NCI-H446 treated with DMSO at 0.1 percent for 48 hours (cell line): ENCODE measurements at places on chromosomes 2 and 18.

GRCh38 chr2:203383038-203383437, 54.8 kb downstream of the ABI2 start:
- DNase-seq: no peak

DNA sequence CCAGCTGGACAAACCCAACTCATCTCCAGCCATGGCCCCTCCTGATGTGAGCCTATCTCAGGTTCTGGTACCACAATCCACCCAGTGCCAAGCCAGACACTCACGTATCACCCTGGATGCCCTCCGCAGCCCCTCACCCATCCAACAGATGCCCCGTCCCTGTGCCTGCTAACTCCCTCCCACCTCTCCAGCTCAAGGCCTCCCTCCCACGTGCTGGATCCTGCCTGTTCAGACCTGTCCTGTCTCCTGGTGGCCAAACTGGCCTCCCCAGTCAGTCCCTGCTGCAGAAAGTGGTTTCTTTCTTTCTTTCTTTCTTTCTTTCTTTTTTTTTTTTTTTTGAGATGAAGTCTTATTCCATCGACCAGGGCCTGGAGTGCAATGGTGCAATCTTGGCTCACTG, 86.2 kb downstream of the RRM2 start:
- DNase-seq: peak; percentile 90

DNA sequence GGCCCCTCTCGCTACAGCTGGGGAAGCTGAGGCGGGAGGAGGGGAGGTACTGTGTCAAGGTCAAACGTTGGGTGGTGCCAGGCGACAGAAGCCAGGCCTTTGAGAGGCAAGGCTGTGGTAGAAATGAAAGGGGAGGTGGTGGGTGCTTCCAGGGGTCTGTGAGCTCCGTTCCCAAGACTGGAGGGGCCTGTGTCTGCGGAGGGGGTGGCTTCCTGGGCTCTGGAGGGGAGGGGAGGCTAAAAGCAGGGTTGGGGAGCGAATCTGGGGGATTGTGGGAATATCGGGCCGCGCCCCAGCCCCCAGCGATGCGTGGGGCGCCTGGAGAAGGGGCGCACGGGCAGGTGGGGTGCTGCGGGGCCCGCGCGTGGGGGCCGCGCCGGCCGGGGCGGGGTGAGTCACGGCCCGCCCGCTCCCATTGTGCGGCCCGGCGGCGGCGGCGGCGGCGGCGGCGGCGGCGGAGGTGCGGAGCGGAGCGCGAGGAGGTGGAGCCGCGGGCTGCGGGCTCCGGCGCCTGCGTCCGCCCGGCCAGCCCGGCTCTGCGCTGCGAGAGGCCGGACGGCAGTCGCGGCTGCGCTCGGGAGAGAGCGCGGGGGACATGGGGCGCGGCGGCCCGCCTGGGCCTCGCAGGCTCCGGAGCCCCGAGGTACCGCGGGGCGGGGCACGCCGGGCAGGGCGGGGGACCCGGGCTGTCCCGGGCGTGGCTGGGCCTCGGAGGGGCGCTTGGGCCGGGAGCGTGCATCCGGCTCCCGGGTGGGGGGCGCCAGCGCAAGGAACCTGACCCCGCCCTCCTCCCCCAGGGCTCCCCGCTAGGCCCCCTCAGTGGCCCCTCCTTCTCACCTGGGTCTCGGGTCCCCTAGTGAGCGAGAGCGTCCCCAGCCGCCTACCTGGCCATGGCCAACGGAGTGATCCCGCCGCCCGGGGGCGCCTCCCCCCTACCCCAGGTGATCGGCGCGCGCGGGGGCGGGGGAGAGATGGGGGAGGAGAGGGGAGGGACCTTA, at the start of gene SLC4A3:
Gene SLC4A3, plus strand, starts transcription at position 528 of the 998 bp plus-strand sequence. Its CDS starts 363 bp downstream, at position 891.
- DNase-seq: no peak

DNA sequence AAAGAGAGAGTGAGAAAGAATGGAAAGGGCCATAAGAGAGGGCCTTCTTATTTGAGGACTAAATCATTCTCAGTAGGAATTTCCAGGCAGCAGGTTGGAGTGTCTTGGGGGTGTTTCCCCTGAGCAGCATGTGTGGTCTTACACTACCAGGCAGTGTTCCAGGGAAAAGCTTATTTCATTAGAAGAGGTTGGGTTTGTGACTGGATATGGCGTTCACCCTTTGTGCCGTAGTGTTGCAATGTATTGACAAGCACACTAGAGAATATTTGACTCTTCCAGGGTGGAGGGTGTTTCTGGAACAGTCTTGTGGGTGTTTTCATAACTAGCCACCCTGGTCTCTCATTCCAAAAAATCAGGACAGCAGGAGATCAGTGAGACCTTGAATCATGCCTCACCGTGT, 105.5 kb downstream of the NRP2 start:
- no peak for DNase-seq

- DNase-seq: no peak
These were observed 22.9 kb upstream of the TYMS start for GRCh38 chr18:634551-635045.

- DNase-seq: peak; percentile 15
These were observed 523.5 kb upstream of the ZEB2 start for GRCh38 chr2:145043399-145043834.

GRCh38 chr2:196887431-196887830, 39.1 kb downstream of the PGAP1 start:
- no peak for DNase-seq

GRCh38 chr2:220002251-220002650, 374.8 kb downstream of the SLC4A3 start:
- DNase-seq: no peak

- no peak for DNase-seq
These were observed 40.4 kb upstream of the CREG2 start for GRCh38 chr2:101427743-101428142.

DNA sequence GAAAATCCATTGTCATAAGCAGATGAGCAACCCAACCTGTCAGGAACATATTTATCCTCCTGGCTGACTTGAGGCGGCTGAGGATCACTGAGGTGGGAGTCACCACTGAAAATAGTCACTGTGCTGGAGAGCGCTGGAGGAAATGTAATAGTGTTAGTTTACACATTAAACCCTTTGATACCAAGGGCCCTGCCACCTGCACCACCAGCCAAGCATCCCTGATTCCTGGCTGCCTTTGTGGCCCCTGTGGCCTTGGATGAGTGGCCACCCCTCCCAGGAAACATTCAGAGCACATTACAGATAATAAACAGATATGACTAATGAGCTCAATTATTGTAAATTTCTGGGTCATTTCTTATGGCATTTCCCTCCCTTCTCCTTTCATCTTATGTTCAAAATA, 105.9 kb downstream of the LYPD1 start:
- DNase-seq: no peak

- no peak for DNase-seq
These were observed 147.7 kb downstream of the WDPCP start for GRCh38 chr2:63440612-63441011.

DNA sequence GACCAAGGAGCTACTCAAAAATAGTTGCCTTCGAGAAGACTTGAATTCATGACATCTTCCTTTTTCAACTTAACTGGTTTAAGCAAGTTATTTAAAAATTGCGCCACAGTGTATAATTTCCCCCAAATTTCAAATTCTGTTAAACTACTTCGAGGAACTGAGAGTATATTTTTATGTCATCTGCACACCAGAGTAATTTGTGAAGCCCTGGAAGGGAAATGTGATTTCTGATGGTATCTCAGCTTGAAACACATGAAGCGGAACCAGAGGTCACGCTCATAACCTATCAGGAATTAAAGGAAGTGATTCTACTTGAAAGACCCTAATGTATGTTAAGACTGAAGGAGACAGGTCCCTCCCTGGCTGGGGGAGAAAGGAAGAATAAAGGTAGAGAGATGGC, 33.9 kb upstream of the DARS1 start:
- no peak for DNase-seq

DNA sequence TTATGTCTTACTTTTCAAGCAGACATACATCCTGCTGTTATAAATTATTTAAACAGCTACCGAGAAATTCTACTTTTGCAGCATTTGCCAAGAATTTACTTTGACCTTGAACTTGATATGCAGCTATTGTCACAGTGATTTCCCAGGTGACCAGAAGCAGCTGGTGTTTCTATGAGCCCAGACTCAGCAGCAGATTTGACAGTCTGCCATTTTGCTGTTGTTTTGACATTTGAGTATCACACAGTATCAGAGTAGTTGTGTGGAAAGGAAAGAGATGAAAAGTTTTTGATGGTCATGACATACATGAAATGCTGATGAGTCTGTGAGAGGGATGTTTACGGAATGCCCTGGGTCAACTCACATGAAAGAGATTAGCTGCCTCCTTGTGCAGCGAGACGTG, 6.6 kb upstream of the CCDC195 start:
- DNase-seq: peak; percentile 43

GRCh38 chr18:478681-479080, 21.8 kb downstream of the COLEC12 start:
- no peak for DNase-seq

GRCh38 chr2:109260116-109260855, 131.3 kb downstream of the SH3RF3 start:
- no peak for DNase-seq

- no peak for DNase-seq
These were observed 26.5 kb upstream of the CHST9 start for GRCh38 chr18:27211569-27211968.

GRCh38 chr2:27973592-27973991, 83.1 kb downstream of the BABAM2 start:
- DNase-seq: no peak

- DNase-seq: no peak
These were observed 39.7 kb downstream of the C2orf76 start for GRCh38 chr2:119326938-119327337.

DNA sequence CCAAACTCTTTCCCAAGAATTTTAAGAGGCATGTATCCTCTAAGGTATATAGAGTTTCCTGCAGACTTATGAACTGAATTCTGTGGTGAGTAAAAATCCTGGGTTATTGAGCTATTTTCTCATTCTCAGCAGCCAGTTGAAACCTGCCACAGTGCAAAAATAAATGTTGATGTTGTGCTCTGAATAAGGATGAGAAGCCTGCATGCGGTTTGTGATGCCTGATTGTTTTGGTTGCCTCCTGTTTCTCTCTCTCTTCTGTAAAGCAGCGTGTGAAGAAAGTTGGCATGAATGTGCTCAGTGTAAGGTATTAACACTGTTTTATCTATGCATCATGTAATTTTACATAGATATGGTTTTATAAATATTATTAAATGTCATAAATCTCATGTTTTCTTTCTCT, 452.6 kb downstream of the CDH2 start:
- no peak for DNase-seq

GRCh38 chr2:128611421-128612320, 293.0 kb upstream of the HS6ST1 start:
- DNase-seq: no peak

DNA sequence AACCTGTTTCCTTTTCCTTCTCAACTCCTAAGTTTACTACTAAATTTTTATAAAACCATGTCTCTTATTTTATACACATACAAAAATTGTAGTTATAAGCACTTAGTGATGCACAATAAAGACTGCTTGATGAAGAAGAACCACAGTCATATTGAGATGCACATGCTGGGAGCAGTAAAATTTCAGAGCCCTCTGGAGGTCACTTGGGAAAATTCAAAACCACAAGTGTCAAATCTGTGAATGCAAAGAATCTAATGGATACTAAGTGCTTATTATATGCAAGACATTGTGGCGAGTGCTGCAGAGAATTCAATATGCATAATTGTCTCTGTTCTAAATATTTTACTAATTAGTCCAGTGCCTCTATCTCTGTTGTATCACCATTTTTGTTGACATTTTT, 180.5 kb downstream of the VWC2L start:
- no peak for DNase-seq

DNA sequence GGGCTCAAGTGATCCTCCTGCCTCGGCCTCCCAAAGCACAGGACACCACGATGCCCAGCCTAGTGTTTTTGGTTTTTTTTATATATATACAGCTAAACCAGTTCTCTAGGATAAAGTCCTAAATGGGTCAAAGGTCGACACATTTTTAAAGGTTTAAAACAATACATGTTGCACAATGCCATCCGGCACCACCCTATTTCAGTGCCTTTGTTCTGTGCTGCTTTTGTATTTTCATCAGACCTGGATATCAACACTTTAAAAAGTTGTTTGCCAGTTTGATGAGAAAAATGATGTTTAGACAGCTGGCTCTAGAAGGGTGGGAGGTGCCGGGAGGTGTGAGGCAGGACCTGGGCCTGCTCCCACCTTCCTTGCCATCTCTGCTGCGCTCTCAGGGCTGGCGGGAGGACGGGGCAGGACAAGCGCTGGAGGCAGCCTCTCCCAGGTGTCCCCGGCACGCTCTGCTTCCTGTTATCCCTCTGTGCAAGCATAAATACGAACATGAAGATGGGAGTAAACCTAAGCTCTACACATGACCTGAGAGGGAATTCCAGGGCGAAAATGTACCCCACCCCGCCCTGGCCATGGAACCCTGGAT, 103.7 kb downstream of the HS6ST1 start:
- no peak for DNase-seq

GRCh38 chr2:86518481-86518880, 44.8 kb downstream of the CHMP3 start:
- DNase-seq: no peak

DNA sequence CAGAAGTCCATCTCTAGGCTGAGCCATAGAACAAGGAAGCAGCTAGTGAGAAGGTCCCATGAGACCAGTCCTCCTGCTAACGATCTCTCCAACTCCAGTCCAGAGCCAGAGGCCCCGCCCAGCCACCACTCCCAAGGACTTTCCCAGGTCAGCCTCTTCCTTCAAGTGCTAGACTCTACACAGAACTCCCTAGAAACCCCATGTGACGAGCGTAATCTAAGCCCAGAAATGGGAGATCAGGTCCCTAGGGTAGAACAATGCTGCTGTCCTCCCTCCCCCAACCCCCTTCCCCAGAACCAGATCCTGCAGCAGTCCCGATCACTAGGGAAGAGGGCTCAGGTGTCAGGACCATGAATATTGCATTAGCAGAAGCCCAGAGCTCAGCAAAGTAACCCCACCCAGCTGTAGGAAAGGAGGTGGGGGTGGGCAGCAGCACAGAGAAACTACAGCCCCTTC, 6.9 kb downstream of the DCTN1 start:
- DNase-seq: no peak

- no peak for DNase-seq
These were observed 60.3 kb upstream of the GPR45 start for GRCh38 chr2:105181282-105181681.

DNA sequence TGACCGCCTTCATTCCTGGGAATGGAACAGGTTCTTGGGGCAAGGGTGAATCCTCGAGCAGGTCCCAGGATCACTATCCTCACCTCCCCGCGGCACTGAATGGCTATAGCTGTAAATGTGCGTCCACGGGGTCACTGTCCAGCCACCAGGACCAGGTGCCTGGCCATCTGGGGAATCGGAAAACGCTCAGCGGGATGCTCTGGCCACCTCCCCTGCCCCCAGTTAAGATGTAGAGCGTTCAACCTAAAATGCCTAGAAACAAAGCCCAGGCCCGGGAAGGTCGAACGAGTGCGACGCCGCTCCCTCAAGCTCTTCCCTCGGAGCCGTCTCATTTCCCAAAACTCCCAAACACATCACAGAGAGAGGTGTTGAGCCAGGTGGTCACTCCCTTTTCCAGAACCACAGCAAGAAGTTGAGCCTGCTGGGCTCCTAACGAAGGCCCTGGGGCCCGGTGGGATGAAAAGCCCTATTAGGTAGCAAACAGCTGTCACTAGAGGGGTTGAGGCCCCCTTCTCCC, 795 bp upstream of the CAPN10 start:
- no peak for DNase-seq

- DNase-seq: peak; percentile 76
These were observed 43.7 kb upstream of the RIT2 start for GRCh38 chr18:43159086-43159770.
